ENCODE measurements at places on chromosomes 7 and 10. TPM values are rescaled to one million over a fixed set of nuclear protein-coding genes. Genes with fewer than 3 reads are reported as not detected.

GRCh38 chr10:111265341-111265740, 188.5 kb downstream of the ADRA2A start:
- H3K27me3 ChIP-seq = peaks cover 9% of the 10 kb centered on the region
- H3K36me3 ChIP-seq = no peaks in the 10 kb centered on the region
- H3K4me1 ChIP-seq = no peaks in the 10 kb centered on the region
- no peak overlapping the region for H3K27ac ChIP-seq
- no peak overlapping the region for H3K4me3 ChIP-seq

DNA sequence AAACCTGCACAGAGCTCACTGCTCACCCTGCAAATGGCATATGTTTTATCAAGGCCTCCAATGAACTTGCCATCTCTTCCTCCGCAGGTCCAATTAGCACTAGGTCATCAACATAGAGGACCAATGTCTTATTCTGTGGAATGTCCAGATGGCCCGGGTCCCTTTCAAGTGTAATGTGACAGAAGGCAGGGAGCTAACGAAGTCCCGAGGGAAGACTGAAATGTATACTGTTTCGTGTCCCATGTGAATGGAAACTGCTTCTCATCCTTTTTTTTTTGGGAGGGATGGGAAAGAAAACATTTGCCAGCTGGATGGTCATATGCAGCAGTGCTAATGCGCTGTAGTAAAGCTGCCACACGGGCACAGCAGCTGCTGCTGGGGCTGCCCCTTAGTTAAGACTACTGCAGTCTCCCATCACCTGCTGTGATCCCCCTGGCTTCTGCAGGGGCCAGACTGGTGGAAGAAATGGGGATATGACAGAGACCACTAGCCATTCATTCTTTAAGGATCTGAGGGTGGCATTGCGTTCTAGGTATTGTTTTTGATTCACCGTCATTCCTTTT, 61.7 kb upstream of the CCNY start:
- H3K4me3 ChIP-seq = no peak overlapping the region
- no peaks in the 10 kb centered on the region for H3K4me1 ChIP-seq
- H3K27ac ChIP-seq = no peak overlapping the region
- no peaks in the 10 kb centered on the region for H3K36me3 ChIP-seq

- no peaks in the 10 kb centered on the region for H3K27me3 ChIP-seq
- no peak for DNase-seq
- no peaks in the 10 kb centered on the region for H3K4me1 ChIP-seq
- H3K27ac ChIP-seq = no peak overlapping the region
Observed at GRCh38 chr7:82527851-82528250, 84.3 kb upstream of the CACNA2D1 start.

DNA sequence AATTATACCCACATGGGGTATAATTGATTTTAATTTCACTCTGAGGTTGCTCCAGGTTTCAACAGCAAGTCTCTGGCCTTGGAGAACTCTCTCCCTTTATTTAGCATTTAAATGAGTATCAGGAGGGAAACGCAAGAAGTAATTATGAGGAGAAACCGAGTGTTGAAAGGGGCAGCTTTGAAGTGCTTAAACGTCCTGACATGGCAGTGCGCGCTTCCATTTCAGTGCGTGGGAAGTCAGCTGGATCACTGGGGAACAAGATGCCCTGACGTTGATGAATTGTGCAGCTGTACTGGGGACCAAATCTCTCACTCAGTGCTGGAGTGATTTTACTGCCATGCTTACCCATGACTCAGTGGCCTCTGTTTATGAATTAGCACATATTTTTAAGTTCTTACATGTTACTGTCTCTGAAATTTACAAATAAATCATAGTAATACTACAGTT, 106.0 kb upstream of the PRR15 start:
- DNase-seq = no peak
- H3K4me1 ChIP-seq = no peaks in the 10 kb centered on the region
- H3K36me3 ChIP-seq = no peaks in the 10 kb centered on the region
- no peak overlapping the region for H3K4me3 ChIP-seq

- no peaks in the 10 kb centered on the region for H3K27me3 ChIP-seq
- peak; percentile 86 for DNase-seq
- peak overlapping the region; percentile 63 for H3K4me3 ChIP-seq
- H3K36me3 ChIP-seq = no peaks in the 10 kb centered on the region
Observed at GRCh38 chr7:6637544-6638229, 569 bp downstream of the ZNF316 start.

DNA sequence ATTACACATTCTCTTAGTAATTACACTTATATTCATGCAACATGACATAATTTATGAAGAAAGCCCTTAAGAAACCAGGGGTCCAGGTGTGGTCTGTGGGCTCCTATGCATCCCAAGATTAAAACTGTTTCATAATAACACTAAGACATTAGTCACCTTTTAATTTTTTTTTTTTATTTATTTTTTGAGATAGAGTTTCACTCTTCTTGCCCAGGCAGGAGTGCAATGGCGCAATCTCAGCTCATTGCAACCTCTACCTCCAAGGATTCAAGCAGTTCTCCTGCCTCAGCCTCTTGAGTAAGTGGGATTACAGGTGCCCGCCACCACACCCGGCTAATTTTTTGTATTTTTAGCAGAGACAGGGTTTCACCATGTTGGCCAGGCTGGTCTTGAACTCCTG, 12.5 kb downstream of the GDI2 start:
- no peaks in the 10 kb centered on the region for H3K27me3 ChIP-seq
- DNase-seq = no peak
- H3K4me1 ChIP-seq = peaks cover 16% of the 10 kb centered on the region
- H3K27ac ChIP-seq = no peak overlapping the region
- H3K36me3 ChIP-seq = peaks cover 53% of the 10 kb centered on the region
- H3K4me3 ChIP-seq = no peak overlapping the region

DNA sequence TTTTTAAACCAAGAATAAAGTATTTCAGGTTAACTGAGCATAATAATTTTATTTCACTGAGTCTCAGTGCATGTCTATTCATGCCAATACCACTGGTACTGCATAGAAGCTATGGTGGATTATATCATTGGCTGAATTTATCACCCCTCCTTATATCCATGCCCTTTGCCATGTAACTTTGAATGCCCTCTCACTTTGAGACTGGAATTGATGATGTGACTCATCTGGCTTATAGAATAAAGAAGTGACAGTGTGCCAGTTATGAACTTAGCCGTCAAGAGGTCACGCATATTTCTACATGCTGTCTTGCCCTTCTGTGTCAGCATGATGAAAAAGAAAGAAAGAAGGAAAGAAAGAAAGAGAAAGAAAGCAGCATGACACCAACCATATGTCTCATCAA, 20.7 kb upstream of the ABLIM1 start:
- H3K36me3 ChIP-seq = no peaks in the 10 kb centered on the region
- DNase-seq = no peak
- H3K27ac ChIP-seq = no peak overlapping the region
- no peaks in the 10 kb centered on the region for H3K27me3 ChIP-seq
- H3K4me1 ChIP-seq = no peaks in the 10 kb centered on the region
- no peak overlapping the region for H3K4me3 ChIP-seq

DNA sequence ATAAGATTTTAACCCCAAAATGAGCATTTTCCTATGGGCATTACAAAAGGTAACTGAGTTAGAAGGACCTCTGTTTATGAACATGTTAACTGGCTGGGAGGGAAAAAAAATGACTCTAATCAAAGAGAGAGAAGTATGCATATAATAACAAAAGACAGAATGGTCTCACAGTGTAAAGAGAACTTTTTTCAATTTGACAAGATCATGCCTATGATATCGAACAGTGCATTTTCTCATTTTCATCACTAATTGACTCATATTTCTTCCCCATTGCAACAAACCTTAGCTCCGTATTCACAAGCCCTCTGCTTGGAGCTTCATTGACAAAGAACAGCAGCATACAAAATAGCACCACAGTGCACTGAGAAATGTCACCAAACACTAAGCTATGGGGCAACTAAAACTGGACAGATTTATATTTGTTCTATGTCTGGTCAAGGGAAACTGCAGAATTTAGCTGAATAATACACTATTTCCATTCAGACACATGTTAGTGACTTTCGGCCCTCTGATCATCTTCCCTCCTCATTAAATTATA, 45.6 kb downstream of the SMURF1 start:
- no peak overlapping the region for H3K27ac ChIP-seq
- H3K36me3 ChIP-seq = no peaks in the 10 kb centered on the region
- no peaks in the 10 kb centered on the region for H3K4me1 ChIP-seq
- H3K4me3 ChIP-seq = no peak overlapping the region
- DNase-seq = no peak
- H3K27me3 ChIP-seq = no peaks in the 10 kb centered on the region

The BCAP29 gene
- 27.3 TPM for total RNA-seq

The PAX4 gene
- total RNA-seq = not detected
